ENCODE measurements at places on chromosomes 2 and 18. TPM values are rescaled to one million over a fixed set of nuclear protein-coding genes. Genes with fewer than 3 reads are reported as not detected.

GRCh38 chr2:46679761-46680160 is 200.4 kb downstream of the TMEM247 start:
- DNase-seq = no peak

- no peak for DNase-seq
These were observed 94.1 kb downstream of the GALNT3 start for GRCh38 chr2:165699946-165700345.

DNA sequence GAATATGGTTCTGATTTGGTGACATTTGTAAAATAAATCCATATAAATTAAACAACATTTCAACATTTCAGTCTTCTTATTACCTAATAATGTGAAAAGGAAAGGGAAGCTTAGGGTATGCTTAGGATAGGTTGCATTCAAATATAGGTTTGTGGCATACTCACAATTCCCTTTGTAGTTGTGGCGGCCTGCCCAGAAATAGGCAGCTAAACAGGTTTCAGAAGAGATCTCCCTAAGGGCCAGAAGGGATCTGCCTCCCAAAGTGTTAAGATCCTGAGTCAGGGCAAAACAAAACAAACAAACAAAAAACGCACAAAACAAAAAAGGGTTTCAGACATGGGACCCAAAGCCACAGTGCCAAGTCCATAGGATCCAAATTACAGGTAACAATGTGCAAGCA is 41.4 kb upstream of the TCF7L1 start:
- DNase-seq = no peak

DNA sequence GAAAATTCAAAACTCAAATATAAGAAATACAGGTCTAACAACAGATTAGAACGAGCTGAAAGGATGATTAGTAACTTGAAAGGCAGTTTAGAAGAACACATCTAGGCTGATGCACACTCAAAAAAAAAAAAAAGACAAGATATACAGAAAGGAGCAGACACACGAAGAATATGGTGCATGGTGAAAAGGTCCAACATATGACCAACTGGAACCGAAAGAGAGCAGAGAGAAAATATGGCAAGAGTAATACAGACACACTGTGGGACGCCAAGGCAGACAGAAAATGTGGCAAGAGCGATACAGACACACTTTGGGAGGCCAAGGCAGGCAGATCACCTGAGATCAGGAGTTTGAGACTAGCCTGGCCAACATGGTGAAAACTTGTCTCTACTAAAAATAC is 39.8 kb downstream of the NDUFA10 start:
- DNase-seq = no peak

GRCh38 chr2:235328991-235329390 is 164.9 kb upstream of the AGAP1 start:
- no peak for DNase-seq

DNA sequence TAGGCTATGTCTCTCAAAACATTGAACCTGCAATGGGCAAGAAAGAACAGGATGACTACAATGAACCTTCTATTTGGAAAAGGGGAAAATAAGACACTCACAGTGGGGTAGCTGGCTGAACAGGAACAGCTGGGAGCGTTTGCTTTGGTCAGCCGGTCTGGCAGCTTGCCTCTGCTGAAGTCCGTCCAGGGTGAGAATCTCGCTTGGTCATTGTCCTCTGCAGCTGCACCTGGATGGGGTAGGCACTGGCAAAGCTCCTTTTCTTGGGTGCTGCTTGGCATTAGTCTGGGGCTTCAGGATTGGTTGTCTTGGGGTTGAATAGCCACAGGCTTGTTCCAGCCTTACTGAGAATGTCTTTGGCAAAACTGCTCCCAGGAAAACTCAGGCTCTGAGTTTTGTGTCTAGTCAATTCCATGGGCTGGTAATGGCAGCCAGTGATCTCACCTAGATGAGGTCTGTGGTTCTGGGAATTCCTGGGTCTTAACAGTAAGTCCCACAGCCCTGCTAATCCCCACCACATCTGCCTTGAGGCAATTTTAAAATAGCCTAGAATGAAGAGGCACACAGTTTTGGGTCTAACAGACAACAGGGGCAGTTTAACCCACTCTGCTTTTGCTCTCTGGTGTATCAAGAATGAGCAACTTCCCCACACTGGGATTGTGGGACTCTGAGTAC is 13.4 kb downstream of the NEDD4L start:
- no peak for DNase-seq

GRCh38 chr2:160125828-160126227 is 63.4 kb upstream of the PLA2R1 start:
- DNase-seq = no peak

- DNase-seq = no peak
These were observed 88.7 kb downstream of the TPO start for GRCh38 chr2:1501991-1502390.

DNA sequence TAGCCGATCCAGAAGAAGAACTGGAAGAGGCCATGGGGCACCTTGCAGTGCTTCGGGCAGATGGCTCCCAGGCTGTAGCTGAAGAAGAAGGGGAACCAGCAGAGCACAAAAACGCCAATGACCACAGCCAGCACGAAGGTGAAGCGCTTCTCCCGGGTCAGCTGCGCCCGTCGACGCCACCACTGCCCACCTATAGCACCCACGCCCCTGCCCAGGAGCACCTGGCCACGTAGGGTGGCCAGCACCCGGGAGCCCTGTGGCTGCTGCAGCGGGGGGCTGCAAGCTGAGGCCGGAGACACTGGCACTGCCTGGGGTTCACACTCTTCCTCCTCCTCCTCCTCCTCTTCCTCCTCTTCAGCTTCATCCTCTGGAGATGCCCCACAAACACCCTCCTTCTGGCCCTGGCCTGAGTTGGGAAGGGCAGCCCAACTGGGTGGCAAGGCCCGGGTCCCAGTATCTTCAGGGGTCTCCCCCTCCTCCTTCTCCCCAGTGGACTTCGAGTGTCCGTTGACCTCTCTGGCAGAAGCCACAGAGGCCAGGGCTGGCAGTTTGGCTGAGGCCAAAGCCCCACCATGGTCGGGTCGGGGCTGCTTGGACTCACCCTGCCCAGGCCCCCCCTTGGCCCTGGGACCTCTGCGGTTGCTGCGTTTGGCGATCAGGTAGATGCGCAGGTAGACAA is 1.3 kb downstream of the ADRA2B start:
- no peak for DNase-seq

DNA sequence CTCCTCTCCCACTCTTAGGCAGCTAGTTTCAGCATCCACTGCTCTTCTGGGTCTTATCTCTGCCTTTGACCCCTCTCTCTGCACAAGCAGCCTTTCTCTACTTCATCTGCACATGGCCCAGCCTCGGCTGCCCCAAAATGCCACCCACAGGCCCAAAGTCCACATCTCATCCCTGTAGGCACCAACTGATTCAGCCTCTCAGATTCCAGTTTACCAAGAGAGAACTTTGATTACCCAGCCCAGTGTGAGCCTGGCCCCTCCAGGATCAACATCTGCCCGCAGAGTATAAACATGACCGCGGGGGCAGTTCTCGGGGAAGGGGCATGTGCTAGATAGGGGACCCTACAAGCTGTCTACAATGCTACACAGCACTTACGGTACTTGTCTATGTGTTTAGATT is 141.7 kb downstream of the RTN4 start:
- DNase-seq = no peak

- peak; percentile 67 for DNase-seq
These were observed at the start of gene DOK6 for GRCh38 chr18:69400253-69400975. TSS of gene DOK6 (plus strand) at chr18:69400888.

GRCh38 chr2:176187899-176188773 is at the start of gene HOXD1:
TSS of gene HOXD1 (plus strand) at chr2:176188668. CDS start at chr2:176188802, 134 bp downstream.
- no peak for DNase-seq

DNA sequence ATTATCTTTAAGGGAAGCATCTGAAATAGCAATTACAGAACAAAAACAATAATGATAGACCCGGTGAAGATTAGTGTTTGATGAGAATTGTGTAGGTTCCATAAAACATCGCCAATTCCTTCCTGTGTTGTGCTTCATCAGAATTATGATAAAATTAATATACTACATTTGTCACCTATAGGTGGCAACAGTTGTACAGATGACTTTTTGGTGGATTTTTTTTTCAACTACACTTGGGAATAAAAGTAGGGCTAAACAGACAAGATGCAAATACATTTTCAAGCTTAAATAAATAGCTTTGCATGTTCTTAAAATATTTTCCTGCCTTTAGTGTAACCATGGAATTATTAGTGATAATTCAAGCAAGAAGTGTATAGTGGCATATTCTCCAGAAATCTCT is 7.0 kb upstream of the LYPD1 start:
- DNase-seq = no peak

The C2orf66 gene
- not detected for total RNA-seq

The RFTN2 gene
- 8.4 TPM for total RNA-seq

The MC4R gene
- not detected for total RNA-seq

The ABCG5 gene
- not detected for total RNA-seq
